IPS DF 6.9 (cell line): ENCODE measurements at places on chromosomes 16 and 17.

- DNase-seq, result no peak
Observed at GRCh38 chr16:82628711-82629110, 1.9 kb downstream of the CDH13 start.

DNA sequence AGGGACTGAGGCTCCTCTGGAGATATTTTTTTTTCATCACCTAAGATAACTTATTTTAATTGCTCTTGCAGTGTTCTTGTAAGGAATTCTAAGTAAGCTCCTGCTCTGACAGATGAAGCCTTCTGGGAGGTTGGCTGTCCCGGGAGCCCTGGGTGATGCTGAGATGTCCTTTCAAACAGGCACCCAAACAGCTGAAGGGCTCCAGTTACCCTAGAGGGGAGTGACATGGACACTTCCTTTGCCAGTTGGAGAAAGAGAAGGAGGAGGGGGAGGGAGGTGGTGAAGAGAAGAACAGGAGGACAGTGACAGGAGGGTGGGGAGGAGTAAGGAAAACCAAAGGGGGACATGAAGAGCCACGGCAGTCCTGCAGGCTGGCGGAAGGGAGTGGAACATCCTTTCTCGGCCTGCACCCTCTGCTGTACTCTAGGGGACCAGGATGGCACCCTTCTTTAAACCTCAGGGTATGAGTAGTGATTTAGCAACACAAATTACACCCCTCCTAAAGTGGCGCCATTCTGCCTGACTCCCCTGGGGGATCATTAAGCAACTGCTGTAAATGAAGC lies 51.8 kb downstream of the MYH3 start:
- no peak for DNase-seq

GRCh38 chr17:64073771-64074703 lies 53.6 kb upstream of the ICAM2 start:
- DNase-seq, result no peak

- no peak for DNase-seq
Observed at GRCh38 chr16:47734987-47735594, 274.0 kb downstream of the PHKB start.
